Natural killer cell treated with Interleukin-12 subunit alpha and Interleukin-12 subunit beta and Interleukin-15 and Interleukin-18, amount 100 ng/mL, for 72 hours (primary cell): ENCODE measurements at places on chromosomes 7 and 10. TPM values are rescaled to one million over a fixed set of nuclear protein-coding genes. Genes with fewer than 3 reads are reported as not detected.

AP3M1 gene
- 60.7 TPM for total RNA-seq

CALN1 gene
- not detected for total RNA-seq

UPK3B gene
- 5.0 TPM for total RNA-seq

FAM25A gene
- total RNA-seq, result not detected

SLC29A3 gene
- 3.6 TPM for total RNA-seq

ZPBP gene
- not detected for total RNA-seq

PHKG1 gene
- total RNA-seq, result 1.6 TPM

BAG3 gene
- total RNA-seq, result 12.7 TPM

SLC35G1 gene
- total RNA-seq, result 3.8 TPM

AMPH gene
- not detected for total RNA-seq

OR2AE1 gene
- not detected for total RNA-seq

SORCS1 gene
- not detected for total RNA-seq

CSTF2T gene
- 44.1 TPM for total RNA-seq

LRRN3 gene
- total RNA-seq, result 4.6 TPM

CDK1 gene
- total RNA-seq, result 61.1 TPM

FXYD4 gene
- not detected for total RNA-seq

SEMA3E gene
- not detected for total RNA-seq

PTPRZ1 gene
- total RNA-seq, result not detected

SLC16A12 gene
- total RNA-seq, result not detected

MUC12 gene
- total RNA-seq, result not detected

SCART1 gene
- total RNA-seq, result 2.0 TPM

LRGUK gene
- 0.71 TPM for total RNA-seq

CALCR gene
- total RNA-seq, result not detected
